Activated CD4-positive, CD25-positive, alpha-beta regulatory T cell (primary cell): ENCODE measurements at places on chromosomes 4 and X.

DNA sequence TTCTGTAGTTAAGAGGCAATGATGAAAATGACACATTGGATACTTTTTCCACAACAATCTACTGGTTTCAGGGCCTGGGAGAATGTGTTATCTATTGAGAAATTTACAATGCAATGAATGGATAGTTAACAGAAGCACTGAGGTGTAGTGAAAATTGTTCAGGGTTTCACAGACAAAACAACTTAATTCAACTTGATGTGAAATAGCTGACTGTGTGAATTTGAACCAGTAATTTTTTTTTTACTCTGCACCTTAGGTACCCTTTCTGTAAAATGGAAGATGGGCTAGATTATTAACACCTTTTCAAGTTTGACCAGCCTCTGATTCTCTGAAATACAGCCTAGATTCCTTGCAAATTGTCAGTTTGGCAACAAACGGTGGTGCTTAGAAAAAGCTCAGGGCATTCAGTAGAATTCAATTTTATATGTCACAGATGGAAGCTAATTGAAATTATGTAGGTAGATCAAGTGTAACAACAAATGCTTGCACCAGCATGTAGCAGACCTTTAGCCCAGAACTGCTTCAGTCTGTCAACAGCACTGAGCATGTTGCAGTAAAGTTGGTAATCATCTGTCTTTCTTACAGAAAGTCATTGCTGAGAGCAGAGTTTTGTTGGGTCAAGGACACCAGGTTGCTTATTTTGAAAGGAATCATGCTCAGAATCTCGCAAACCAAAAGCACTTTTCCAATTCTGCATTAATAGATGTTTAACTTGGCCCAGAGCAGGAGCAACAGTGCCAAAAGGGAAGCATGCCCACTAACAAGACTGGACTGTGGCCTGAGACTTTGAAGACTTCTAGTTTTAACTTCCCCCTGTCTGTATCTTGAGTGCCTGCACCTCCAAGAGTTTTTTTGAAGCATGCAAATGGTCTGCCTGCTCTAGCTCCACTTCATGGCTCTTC is 526.6 kb downstream of the PACRGL start:
- no peak for DNase-seq

DNA sequence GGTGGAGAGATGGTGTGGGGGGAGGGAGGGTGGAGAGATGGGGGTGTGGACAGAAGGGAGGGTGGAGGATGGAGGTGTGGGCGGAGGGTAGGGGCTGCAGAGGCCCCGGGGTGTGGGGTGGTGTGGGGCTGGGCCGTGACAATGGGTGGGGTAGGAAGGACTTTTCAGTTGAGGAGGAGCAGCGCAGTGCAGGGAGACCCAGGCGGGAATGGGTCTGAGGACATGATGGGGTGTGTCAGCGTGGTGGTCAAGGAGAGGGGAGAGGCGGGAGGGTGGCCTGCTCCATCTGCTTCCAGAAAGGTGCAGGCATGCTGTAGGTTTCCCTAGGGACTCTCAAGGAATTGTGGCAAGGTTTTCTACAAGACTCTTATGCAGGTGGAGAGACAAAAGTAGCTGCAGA is 48.9 kb downstream of the RGS12 start:
- DNase-seq, result no peak

DNA sequence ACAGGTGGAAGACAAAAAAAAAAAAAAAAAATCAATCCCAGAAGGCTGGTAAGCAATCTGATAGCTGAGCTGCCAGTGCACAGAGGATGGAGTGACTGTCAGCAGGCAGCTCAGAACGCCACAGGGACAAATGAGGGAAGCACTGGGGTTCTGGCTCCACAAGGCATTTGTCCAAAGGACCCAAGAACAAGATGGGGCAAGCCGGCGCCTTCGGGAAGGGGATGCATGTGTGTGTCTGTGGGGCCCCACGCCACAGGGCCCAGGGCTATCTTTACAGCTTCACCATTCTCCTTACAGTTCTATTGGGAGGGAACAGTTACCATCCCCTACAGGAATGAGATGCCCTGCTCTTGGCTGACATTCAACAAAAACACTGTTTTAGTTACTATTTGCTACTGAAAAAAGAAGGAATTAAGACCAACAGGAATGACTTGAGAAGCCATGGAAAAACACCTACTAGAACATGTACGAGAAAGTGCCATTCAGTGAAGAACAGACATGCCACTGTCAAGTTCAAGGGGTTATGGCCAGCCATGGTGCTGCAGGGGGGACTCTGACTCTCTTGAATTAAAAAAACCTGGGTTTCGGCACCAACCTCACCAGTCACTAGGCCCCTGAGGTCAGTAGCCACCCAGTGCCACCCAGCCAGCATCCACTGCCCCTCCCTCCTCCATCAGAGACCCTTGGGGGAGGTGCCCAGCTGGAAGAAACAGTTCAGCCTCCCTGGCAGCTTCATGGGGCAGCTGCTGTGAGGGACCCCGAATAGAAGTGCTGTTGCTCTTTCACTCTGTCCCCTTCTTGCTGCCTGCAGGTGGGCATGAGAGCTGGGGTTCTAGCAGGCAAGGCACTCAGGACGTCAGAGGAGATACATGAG is 18.5 kb downstream of the WDR1 start:
- no peak for DNase-seq

GRCh38 chr4:48557478-48557877 is 67.4 kb downstream of the ZAR1 start:
- DNase-seq, result no peak

DNA sequence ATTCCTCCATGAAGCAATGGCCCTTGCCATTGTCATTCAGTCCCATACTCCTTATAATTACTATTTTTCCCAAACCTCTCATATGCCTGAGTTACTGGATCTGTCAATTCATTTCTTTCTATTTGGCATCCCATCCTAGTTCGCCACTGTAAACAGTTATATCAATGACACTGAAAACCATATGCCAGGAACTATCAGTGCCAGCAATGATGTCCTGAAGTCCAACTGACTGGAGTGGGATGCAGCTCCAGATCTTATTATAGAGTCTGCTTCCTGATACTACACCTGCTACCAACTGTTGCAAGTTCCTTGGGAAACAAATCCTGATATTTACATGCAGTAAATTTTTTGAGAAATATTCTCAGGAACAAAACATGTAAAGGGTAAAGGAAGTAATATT is 27.0 kb upstream of the BANK1 start:
- no peak for DNase-seq

DNA sequence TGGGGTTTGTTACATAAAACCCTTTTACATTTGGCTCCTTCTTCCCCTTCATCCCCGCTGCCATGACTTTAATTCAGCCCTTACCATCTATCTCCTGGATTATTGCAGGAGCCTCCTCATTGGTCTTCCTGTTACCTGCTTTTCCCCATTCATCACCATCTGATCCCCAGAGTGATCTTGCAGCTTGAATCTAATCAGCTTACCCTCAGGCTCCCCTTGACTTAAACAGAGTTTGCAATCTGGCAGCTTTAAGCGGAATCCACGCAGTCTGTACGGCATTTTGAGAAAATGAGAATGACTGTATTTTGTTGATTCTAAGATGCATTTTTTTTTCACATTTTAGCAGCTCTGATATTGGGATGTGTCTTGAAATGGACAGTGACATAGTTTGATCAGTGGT is 14.9 kb upstream of the PPEF1 start:
- DNase-seq, result no peak
